NCI-H187 treated with DMSO at 0.1 percent for 48 hours (cell line): ENCODE measurements at places on chromosomes 13 and 19.

GRCh38 chr19:566403-566802 is 6.0 kb upstream of the BSG start:
- DNase-seq, result no peak

GRCh38 chr13:113117335-113117872 is 5.2 kb upstream of the F10 start:
- no peak for DNase-seq

- no peak for DNase-seq
Measured at GRCh38 chr19:44072543-44073401, 813 bp downstream of the ZNF284 start.

GRCh38 chr13:20492641-20493040 is 33.0 kb downstream of the CRYL1 start:
- DNase-seq, result no peak

GRCh38 chr19:14487370-14488125 is 8.4 kb downstream of the GIPC1 start:
- DNase-seq, result no peak

DNA sequence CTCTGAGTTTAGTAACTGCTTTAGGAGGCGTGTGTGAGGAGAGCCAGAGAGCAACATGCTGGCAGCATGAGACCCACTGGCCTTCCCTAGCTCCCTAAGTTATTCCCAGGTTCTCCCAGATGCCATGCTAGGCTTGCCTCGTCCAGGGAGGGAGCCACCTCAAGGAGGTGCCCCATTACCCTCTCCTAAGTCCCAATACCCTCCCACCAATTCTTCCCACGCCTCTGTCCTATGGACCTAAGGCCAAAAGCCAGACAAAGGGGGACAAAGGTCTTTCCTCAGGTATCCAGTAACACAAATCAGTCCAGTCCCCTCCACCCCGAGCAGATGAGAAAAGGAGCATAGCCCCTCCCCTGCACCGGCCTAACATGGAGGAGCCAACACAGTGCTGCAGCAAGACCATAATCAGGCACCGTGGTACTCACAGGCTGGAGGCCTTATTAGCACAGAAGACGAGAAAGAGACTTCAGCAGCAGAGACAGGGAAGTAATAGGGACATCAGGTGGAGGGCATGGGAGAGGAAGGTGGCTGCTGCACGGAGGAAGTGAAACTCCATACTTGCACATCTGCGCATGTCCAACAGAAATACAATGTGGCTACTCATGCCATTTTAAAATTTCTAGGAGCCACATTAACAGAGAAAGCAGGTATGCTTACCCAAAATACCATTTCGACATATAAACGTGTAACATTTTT is 46.3 kb downstream of the BRD4 start:
- DNase-seq, result no peak

DNA sequence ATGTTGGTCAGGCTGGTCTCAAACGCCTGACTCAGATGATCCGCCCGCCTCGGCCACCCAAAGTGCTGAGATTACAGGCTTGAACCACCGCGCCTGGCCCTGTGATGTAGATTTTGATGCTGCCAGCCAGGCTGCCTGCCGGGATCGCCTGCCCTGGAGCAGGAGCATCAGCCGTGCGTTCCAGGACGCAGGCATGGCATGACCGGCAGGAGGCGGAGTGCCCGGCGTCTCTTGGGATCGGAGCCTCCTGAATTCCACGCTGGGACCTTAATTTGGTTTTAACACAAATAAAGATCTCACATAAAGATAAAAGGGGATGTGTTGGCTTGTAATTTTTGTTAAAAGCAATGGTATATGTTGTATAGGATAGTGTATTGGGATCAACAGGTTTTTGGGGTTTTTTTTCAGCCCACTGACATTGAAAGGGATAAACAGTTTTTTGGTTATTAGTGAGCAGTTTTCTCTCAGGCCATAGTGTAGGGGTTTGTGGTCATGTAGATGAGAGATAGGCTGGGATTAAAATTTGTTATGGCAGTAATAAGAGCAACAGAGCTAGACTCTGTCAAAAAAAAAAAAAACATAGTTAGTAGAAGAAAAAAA is 1406.4 kb downstream of the UQCRFS1 start:
- DNase-seq, result no peak

GRCh38 chr13:38008636-38009035 is 139.1 kb upstream of the TRPC4 start:
- no peak for DNase-seq

DNA sequence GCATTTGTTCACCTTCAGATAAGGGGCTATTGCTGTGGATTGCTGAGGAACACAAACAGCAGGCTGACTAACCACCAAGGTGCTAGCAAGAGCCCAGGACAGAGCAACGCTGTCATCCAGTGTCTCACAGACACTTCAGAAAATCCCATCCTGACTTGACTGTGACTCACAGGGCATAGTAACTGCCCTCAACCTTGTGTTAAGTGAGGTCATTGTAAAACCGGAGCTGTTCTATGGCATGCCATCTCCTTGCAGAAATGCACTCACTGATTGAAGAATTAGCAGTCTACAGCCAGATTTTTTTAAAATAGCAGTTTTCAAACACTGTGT is 51.1 kb downstream of the TNFRSF19 start:
- DNase-seq, result no peak

- no peak for DNase-seq
Measured at GRCh38 chr19:4443188-4443587, 14.4 kb downstream of the UBXN6 start.

- no peak for DNase-seq
Measured at GRCh38 chr19:33752945-33753344, 43.7 kb upstream of the KCTD15 start.

DNA sequence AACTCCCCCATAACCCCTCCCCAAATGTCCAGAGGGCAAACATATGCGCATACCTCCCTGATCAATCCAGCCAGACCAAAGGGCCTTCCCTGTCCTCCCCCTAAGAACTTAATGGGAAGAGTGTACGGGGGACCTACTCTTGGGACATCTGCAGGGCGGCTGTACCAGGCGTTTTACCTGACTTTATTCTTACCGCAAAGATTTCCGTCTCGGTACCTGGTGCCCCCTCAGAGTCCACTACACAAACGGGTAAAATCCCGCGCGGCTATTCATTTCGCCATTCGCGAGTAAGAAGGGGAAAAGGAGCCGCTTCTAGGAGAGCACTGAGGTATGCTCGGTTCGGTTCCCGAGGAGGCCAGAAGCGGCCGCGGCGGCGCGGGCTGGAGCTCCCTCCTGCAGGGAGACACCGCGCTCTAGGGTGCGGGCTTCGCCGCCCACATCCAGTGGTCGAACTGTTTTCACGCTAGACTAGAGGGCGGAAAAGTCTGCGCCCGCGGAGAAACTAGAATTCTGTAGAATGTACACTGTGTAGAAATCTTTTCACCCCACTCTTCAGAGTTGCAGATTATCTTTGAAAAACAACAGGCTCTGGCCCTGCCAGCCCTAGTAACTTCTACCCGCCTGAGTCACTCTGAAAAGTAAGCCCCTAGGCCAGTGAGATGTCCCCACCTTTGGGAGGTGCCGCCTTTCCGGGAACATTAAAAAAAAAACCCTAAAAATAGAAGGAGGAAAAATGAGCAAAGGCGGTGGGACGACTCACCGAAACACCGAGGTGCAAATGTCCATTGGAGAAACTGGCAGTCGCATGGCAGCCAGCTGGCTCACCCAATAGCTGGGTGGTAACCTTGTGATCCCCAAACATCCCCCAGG is 3.8 kb upstream of the TSHZ3 start:
- no peak for DNase-seq

DNA sequence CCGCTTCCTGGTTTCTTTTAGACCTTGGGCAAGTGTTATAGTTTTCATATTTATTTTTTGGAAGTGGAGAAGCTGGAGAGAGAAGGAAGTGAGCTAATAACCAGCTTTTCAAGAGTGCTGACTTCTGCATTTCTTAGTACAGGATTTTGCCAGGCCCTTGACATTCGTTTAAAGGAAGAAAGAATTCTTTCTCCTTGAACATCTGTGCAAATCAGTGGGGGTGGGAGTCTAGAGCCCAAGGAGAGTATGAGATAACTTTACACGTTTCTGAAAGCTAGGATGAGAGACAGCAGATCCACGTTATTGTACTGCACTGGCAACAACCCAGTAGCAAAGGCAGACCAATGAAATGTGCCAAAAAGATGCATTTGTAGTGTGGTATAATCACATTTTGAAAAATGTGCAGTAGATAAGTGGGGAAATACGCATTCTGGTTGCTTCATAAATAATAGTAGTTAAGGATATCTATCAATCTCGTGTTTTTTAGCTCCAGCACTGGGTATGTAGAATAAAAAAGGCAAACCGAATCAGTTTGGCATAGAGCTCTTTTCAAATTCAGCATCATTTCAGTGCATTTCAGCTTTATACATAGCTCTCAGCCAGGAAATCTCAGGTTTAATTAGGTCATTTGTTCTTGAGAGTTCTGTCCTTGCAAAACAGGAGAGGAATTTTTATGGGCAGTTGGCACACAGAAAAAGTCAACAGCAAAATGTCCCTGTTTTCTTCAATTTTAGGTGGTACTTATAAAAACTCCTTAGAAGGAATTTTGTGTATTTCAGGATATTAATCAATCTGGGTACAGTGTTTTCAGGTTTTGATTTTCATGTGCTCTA is 4.3 kb downstream of the RNF113B start:
- no peak for DNase-seq

DNA sequence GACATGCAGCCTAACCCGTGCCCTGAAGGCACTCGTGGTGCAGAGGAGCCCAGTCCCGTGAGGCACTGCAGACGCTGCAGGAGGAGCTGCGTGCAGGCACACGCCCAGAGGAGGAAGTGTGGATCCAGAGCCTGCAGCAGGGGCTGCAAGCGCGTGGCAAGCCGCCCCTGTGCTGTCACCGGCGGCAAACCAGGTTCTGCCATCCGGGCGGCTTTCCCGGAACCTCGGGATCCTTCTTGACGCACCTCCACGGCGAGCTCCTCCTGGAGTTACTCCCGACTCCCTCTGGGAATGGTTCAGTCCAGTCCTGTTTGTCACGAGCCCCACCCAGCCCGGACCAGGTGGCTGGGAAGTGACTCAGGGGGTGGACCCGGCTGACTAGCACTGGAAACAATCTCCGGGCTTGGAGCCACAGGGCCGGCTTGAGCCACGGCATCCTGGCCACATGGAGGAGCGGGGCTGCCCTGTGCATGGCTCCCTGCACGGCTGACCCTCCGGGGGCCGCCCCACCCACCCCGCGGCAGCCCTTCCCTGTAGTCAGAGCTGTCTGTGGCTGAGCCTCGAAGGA is 10.2 kb downstream of the DPP9 start:
- DNase-seq, result no peak

DNA sequence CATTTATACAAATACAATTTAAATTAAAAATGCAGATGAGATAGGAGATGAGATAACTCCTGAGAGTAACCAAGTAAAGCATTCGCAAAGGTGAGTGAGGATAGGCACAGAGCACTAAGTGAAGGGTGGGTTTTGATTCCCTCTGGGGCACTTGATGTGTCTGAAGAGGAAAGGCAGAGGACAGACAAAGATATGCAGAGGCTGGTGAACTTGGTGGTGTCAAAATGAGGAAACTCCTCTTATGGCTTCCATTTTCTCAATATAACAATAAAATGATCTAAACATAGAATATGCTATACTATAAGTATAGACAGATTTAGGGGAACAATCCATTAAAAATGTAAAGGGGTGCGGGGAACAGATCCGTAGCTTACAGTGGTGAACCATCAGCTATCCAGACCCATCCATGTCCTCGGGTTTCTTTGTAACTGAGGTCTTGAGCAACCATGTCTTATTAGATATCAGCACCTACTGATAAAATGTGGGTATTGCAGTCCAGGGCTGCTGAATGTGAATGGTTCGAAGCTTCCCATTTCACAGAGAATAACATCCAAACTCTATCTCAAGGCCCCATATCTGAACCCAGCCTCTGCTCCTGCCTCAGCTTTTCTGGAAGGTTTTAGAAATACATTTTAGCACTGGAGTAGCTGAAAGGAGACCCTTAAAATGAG is 73.9 kb upstream of the SLC10A2 start:
- no peak for DNase-seq

- no peak for DNase-seq
Measured at GRCh38 chr19:52094526-52095130, 937 bp downstream of the ZNF841 start.

DNA sequence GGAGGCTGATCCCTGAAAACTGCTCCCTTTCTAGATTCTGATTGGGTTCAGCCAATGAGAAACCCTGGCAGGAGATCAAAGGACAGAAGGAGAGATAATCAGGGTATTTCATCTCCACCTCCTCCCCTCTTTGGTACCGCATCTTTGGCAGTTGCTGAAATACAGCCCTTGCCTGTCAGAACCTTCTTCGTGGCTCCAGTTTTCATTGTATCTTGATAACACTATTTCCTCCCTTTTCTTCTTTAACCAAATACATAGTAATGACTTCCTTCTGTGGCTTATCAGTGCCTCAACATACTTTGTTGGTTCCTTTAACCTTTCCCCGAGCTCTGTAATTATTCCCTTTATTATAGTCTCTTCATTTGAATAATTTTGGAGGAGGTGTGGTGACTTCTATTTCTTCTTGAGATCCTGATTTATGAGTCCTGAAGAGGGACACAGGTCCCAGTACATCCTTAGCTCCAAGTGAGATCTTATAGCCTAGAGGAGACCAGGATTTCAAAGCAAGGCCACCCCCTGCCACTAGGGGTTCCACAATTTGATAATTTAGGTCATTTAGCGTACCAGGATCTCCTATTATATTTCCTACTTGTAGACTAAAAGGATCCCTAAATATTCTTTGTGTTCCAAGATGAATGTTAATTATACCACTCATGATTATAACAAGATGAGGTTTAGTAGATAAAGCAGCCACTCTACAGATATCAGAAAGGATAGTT is 98.0 kb downstream of the EDNRB start:
- no peak for DNase-seq

GRCh38 chr19:7715671-7716070 is 13.7 kb upstream of the FCER2 start:
- no peak for DNase-seq

- DNase-seq, result no peak
Measured at GRCh38 chr19:17101686-17102628, 26.4 kb downstream of the MYO9B start.

GRCh38 chr19:19628501-19629134 is 598 bp upstream of the LPAR2 start:
- no peak for DNase-seq

GRCh38 chr19:43781630-43782310 is 997 bp upstream of the KCNN4 start:
- no peak for DNase-seq

DNA sequence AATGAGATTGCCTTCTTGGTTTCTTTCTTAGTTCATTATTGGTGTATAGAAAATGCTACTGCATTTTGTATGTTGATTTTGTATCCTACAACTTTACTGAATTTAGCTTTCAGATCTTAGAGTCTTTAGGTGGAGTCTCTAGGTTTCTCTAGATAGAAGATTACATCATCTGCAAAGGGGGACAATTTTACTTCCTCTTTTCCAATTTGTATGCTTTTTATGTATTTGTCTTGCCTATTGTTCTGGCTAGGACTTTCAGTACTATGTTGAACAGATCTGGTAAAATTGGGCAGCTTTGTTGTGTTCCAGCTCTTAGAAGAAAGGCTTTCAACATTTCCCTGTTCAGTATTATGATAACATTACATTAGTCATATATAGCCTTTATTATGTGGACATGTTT is 101.0 kb upstream of the SPRY2 start:
- no peak for DNase-seq
